Caco-2 (cell line): ENCODE measurements at places on chromosomes 16 and 17. TPM values are rescaled to one million over a fixed set of nuclear protein-coding genes. Genes with fewer than 3 reads are reported as not detected.

Gene OSGIN1
- total RNA-seq = 18.6 and 21.8 TPM in 2 replicates

Gene PLK1
- total RNA-seq = 104 and 114 TPM in 2 replicates

Gene RHBDF1
- total RNA-seq = 62.3 and 65.8 TPM in 2 replicates

DNA sequence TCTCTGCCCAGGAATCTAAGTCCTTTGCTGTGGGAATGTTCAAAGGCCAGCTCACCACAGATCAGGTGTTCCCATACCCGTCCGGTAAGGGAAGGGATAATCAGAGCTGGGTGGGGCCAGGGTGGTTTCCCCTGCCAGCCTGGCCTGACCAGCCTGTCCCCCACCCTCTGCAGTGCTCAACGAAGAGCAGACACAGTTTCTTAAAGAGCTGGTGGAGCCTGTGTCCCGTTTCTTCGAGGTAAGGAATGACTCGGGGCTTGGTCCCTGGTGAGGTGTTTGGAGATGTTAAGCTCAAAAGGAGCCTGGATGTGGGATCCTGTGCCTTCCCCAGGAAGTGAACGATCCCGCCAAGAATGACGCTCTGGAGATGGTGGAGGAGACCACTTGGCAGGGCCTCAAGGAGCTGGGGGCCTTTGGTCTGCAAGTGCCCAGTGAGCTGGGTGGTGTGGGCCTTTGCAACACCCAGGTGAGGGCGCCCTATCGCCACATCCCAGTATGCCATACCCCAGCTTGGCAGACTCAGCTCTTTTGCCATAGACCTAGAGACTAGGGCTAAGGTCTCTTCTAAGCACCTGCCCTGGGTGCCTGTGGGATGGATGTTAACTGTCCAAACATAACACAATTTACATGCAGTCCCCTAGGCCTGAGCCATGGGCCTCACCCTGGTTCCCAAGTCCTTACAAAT, 997 bp downstream of the ACADVL start:
- DNase-seq = peak; percentile 51

DNA sequence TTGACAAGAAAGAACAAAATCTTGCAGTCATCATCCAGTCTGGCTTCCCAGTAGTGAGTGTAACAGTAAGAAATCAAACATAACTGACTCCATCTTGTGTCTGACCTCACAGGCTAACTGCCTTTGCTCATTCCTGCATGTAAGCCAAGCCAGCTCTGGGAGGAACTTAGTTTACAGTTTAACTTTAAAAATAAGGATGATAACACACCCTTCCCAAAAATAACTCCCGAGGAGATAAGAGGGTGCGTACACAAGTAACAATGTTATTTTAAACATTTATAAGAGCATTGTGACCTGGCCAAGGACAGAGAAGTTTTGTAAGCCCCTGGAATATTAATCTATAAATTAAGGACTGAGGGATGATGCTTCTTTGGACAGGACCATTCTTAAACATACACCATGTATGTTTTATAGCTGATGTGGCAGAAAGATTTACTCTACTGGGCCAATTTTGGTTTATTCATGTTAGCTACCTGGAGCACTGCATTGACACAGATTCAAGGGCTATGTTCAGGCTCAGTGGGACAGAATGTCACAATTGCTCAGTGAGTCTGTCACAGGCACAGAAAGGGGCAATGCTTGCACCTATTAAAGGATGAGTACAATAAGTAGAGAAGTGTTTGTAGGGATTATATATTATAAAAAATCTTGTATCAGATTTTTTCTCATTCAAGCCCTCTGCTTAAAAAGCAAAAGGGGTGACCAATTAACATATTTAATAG, 344.1 kb downstream of the UTP18 start:
- no peak for DNase-seq

DNA sequence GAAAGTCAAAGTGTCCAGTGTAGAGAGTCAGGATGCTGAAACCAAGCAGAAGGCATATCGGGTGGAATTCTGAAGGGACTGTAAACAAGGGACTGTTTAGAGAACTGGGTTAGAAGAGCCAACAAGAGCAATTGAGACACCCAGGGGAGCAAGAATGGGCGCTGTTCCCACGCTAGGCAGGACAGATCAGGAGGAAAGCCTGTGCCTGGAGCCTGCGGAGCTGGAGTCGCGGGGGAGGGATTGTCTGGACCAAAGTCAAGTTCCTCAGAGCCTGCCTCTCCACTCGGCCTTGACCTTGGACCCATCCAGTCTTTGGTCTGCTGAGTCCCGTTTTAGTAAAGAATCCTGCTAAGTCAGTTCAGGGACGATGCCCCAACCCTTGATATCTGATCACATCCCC, 14.7 kb upstream of the KLHL36 start:
- DNase-seq = no peak

- DNase-seq = peak; percentile 97
Measured at GRCh38 chr17:50884439-50885311, 18.5 kb upstream of the TOB1 start.

GRCh38 chr16:46828943-46829342, 2.0 kb downstream of the C16orf87 start:
- no peak for DNase-seq

GRCh38 chr16:2464333-2464732, 4.4 kb downstream of the TEDC2 start:
- no peak for DNase-seq

GRCh38 chr17:4657678-4658077, 16.2 kb upstream of the ALOX15 start:
- DNase-seq = no peak
